ENCODE measurements at places on chromosomes 16 and 17. TPM values are rescaled to one million over a fixed set of nuclear protein-coding genes. Genes with fewer than 3 reads are reported as not detected.

NOG gene
- 0.65 TPM for total RNA-seq

NMRAL1 gene
- 53.4 TPM for total RNA-seq

P2RX1 gene
- not detected for total RNA-seq

DNA sequence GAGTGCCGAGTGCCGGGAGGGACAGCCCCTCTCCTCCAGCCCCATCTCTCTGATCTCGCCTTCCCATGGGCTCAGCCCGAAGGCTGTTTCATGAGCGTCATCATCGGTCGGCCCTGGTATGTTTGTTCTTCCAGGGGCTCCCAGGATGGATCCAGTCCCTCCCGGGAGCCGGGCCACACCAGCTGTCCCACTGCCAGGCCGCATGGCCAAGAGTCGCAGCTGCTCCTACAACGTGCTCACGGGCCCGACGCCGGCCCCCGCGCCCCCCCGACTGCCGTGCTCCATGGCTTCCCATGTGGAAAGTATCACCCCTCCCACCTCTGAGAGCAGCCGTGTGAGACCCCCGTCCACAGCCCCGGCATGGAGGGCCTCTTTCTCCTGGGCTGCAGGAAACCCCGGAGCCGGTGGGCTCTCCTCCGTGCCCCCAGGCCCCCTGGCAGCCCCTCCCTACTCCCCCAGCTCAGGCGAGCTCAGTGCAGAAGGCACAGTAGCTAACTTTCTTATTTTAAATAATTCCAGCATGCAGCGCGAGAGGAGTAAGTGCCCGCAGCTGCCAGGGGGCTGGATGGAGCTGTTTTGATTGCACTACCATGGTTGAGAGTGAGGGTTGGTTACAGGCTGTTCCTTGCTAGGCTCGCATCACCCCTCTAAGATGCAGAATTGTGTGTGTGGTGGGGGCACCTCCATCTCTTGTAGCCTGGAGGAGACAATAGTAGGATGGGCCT is 26.6 kb upstream of the GSE1 start:
- no peak for DNase-seq

GRCh38 chr17:9929871-9930270 is 24.8 kb upstream of the RCVRN start:
- no peak for DNase-seq

DNA sequence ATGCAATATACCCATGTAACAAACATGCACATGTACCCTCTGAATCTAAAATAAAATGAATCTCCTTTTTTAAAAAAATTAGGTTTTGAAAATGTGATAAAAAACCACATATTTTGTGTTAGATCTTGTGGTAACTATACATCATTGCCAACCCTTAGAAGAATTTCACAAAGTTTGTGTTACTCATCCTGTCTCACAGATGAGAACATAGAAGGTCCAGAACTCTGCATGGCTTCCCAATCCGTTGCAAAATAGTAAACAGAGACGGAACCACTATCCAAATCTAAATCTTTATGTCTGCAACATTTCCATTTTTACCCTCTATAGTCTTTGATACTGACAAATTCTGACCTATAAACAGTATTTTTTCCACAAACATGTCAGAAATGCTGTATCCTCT is 759.9 kb downstream of the KCNJ2 start:
- DNase-seq: no peak

Measured in lung microvascular endothelial cell (primary cell).